Midbrain (tissue), 1 donor: ENCODE measurements at places on chromosomes 7 and 10.

- DNase-seq, result peak; percentile 26
Observed at GRCh38 chr10:9331583-9332008, 1277.1 kb downstream of the GATA3 start.

- DNase-seq, result no peak
Observed at GRCh38 chr10:21427804-21428481, 97.5 kb downstream of the SKIDA1 start.

DNA sequence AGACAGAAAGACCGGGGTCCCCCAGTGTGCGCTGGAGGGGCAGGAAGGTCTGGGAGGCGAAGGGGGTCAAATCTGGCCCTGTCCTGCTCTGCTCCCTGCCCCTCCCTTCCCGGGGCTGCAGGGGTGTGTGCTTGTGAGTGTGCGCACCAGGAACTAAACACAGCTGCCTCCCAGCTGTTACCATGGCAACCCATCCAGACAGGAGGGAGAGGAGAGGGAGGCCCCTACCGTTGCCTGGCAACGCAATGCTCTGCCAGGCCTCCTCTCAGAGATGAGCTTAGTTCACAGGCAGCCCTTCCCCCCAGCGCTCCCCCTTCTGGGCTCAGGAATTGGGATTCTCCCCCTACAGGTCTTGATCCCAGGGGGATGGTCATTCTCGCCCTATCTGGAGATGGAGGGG, 6.1 kb downstream of the NYAP1 start:
- DNase-seq, result peak; percentile 93

GRCh38 chr10:47206449-47207280, 93.3 kb upstream of the GDF10 start:
- DNase-seq, result no peak

DNA sequence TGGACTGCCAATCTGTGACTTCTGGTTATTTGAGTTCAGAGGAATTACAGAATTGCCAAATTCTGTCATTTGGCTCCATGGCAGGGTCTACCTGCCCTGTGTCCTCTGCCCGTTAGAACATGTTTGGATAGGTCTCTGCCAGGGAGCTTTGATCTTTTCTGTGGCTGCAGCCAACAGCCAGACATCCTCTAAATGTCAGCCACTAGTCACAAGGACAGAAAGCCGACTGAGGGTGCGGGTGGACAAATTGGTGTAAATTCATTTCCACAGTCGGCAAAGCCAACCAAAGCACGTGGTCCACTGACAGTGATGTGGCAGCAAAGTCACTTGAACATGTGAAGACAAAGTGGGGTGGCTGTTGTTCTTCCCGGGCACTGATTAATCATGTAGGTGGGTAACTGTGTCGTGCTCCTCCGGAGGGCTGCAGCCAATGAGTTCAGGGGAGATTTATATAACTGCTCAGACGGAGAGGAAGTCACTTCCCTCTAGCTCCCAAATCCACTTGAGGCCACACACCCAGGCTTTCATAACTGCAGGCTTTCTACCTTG, 26.7 kb upstream of the CAMK1D start:
- no peak for DNase-seq

- DNase-seq, result no peak
Observed at GRCh38 chr10:5460468-5461202, 38.7 kb downstream of the CALML5 start.

DNA sequence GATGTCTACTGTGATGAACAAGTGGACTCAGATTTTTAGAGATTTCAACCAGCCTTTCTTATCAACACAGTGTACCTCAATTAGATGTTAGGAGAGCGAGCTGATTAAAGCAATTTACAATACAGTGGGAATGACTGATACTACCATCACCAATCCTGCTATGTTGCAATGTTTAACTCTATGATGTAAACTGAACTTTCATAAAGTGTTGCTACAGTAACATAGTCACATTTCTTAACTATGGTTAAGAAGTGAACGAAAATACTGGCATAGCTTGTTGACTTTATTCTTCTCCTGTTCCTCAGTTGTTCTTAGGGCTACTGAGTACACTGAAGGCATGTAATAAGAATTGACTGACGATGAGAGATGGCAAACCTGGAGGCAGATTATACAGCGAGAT, 139.8 kb downstream of the MYOF start:
- DNase-seq, result no peak

GRCh38 chr10:29617880-29618340, 16.9 kb downstream of the SVIL start:
- DNase-seq, result no peak

GRCh38 chr7:37187179-37187578, 261.5 kb downstream of the ELMO1 start:
- no peak for DNase-seq

GRCh38 chr7:158812684-158813083, 16.6 kb downstream of the ESYT2 start:
- DNase-seq, result no peak

GRCh38 chr7:75619636-75620035, 119.1 kb downstream of the HIP1 start:
- no peak for DNase-seq

DNA sequence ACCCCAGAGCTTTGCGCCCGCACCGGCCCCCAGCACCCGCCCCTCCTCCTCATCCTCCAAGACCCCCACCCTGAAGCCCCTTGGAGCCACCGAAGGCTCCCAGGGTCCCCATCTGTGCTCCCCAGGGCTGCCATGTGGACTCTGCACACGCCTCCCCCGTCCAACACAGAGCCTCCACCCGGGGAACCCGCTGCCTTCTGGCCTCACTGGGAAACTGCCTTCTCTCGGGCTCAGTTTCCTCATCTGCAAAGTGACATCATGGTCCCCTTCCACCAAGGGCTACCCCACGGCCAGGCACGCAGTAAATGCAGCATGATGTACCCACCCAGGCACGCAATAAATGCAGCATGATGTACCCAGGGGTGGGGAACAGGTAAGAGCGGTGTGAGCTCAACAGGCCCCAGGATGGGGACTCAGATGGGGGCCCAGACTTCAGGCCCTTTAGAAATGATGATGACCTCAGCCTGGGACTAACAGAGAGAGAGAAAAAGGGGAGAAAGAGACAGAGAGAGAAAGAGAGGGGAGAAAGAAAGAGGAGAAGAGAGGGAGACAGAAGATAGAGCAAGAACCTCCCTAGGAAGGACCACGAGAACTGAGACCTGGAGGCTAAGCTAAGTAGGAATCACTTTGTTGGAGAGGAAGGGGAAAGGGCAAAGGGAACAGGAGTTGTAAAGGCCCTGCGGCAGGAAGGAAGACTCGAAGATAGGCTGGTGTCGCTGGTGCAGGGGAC, 2.5 kb upstream of the MICALL2 start:
- DNase-seq, result no peak

GRCh38 chr7:80732630-80733029, 94.2 kb downstream of the CD36 start:
- DNase-seq, result no peak

DNA sequence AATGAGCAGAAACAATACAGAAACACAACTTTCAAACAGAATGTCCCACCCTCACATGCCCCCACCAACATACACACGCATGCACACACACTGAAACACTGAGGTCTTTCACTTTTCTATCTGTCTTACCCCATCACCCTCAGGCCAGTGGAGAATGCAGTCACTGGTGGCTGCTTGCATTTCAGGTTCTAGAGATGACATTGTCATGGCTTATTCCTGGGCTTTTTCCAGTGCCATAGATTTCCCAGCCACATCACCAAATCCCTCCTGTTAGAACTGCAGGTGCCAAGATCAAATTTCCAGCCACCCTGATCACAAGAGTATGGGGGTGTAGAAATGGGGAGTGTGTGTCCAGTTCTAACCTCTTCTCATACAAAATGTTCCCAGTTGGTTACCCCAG, 68.4 kb downstream of the CACNA2D1 start:
- DNase-seq, result no peak

DNA sequence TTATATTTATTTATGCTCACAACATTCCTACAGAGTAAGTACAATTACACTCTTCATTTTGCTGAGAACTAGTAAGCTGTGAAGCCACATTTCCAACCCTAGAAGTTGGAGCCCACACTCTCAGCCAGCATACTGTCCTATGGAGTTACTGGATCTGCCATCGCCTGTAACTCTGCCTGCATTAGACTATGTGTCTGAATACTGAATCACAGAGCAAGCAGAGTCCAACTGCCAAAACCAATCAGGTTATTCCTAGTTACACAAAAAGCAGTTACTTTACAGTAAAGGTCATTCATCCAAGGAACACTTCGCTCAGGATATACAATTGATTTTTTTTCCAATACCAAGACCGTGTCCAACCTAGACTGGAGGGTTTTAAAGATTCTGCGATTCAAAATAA, 21.5 kb downstream of the CTAGE6 start:
- DNase-seq, result no peak

DNA sequence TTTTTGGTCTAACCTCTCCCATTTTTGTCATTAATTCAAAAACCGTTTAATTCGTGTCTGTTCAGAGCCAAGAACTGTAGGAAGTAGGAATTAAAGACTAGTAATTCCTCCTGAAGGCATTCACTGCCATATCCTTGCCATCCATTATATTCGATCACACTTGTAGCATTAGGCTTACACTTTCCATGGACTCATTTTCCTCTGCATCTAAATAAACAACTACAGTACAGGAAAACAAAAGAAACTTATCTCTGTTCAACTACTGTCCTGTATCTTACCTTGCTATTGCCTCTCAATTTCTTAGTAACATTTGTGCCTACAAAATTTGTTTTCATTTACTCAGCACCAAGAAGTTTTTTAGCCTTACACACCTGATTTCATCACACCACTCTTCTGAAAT, 111.6 kb upstream of the SEMA3C start:
- DNase-seq, result no peak

DNA sequence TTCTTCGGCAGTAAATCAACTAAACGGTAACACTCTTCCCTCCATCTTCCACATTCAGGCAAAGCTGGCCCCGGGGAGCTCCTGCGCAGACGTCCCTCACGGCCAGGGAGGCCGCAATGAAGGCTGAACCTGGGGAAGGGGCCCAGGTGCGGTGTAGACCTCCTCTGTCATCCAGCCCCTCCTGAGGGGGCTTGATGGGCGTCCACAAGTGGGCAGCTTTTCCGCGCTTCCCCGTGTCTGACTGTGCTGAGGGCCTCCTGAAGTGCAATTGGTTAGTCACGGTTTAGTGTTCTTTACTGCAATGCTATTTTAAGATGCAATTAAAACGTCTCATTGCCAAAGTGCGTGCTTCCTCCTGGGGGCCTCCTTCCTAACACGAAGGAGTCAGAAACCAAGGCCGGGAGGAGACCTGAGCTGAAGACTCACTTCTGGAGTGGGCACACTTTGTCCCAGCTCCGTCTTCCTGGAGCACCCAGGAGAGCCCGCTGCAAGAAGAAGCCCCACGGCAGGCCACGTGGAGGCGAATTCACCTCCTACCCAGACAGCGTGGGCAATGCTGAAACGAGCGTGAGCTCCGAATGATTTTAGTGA, 173.3 kb downstream of the ELFN1 start:
- DNase-seq, result no peak

DNA sequence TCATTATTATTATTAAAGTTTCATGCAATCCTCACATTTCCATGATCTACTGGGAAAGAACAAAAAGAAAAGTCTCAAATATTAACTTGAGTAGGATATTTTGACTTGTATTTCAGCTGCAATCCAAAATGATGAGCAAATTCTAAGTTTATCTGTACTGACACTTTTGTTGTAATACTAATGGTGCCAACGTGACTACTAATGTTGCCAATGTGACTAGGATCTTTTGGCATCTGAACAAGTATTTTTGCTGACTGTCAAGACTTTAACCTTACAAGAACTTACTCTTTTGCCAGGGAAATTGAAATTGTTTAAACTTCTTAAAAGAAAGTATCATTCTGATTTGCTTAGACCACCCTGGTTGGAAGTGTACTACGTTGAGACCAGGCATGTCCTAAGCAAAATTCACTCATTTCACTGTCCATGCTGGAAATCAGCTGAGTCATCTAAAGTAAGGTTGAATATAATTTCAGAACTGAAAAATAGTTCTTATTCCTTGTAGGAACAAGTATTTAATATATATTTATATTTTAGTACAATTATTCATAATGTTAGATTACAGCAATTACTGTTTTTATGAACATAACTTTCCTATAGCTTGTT, 78.5 kb upstream of the LYZL1 start:
- no peak for DNase-seq

- no peak for DNase-seq
Observed at GRCh38 chr10:132957981-132958882, 15.9 kb upstream of the CFAP46 start.

DNA sequence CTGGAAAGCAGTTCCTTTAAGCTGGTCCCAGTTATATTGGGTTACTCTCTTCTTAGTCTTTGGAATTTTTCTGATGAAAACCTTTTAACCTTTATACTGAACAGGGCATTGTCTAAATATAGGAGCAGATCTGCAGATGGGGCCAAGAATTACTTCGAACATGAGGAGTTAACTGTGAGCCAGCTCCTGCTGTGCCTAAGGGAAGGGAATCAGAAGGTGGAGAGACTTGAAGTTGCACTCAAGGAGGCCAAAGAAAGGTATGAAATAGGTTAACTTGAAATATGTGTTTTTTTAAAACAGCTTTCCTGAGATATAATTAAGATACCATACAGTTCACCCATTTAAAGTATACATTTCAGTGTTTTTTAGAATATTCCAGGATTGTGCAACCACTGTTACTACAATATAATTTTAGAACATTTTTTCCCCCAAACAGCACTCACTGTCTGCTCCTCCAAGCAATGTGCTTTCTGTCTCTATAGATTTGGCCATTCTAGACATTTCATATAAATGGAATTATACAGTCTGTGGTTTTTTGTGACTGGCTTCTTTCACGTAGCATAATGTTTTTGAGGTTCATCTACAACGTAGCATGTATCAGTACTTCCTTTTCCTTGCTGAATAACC, 18.9 kb downstream of the OPTN start:
- no peak for DNase-seq

DNA sequence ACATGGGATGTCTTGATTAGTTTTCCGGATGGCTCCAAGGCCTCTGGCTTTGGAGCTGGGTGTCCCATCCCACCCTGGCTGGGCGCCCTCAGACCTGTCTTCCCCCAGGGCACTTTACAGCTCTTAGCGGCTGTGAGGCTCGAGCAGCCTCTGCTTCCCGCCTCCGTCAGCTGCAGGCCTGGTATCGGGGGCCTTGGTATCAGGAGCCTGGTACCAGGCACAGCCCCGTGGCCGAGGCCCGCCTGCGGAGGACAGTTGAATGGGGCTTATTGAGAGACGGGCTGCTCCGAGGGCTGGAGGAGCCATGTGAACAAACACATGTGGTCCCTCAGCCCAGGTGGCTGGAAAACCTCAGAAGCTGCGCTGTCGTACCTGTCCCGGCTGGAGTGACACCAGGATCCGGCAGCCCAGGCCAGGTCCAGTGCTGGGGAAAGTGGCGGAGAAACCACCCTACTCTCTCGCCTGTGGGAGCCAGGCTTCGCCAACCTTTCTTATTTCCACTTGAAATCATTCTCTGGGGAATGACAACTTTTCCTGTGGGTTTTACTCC, 23.9 kb upstream of the AP5Z1 start:
- peak; percentile 52 for DNase-seq

DNA sequence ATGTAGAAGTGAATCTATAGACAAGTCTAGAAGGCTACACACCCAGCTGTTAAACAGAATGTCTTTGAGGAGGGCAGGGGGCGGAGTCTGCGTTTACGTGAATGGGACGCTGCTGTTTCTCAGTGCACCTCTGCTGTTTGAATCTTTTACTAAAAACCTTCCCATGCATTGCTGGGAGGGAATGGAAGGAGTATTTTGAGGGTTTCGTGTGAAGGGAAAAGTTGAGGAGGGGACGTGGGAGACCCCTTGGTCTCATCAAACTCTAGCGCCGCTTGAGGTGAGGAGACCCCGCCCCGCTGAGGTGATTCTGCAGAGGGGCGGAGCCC, 492 bp upstream of the VCL start:
- DNase-seq, result no peak

GRCh38 chr10:71971311-71971731, 7.1 kb downstream of the CHST3 start:
- no peak for DNase-seq

- DNase-seq, result no peak
Observed at GRCh38 chr10:127300868-127301321, 104.5 kb upstream of the INSYN2A start.
